Frontal cortex (tissue), 4 donors: ENCODE measurements at places on chromosomes 2 and 18.

- DNase-seq, result no peak
Observed at GRCh38 chr18:12703664-12704063, 822 bp downstream of the PSMG2 start.

DNA sequence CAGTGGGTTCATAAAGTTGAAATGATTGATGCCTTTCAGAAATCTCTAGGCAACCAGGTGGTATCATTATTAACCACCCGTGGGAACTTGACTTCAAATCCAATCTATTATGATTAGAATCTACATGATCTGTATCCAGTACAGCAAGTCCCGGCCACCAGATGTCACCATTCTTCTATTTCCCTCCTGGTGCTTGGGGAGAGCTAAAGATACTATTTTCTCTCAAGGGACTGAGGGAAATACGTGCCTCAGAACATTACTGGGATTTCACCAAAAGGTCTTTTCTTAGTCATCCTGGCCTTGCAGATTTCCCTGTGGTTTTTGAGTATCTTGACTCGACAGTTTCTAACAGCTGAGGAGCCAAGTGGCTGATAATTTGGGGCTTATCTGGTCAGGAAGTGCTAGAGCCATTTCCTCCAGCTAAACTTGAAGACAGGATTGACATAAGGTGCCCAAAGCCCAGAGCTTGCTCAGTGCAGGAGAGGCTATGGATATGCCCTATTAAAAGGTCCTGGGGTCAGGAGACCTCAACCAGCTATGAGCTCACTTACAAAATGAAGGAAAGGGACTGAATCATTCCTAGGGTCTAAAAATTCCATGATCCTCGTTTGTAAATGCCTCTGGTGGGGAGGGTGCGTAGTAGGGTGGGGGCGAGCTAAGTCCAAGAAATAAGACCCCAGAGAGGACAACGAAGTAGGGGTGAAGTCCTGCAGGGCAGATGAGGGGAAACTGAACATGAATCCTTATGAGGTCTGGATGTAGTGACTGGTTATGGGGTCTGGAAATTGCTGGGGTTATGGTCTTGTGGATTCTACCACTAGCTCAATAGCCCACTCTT lies 135.4 kb upstream of the MGAT5 start:
- DNase-seq, result peak; percentile 79

GRCh38 chr2:104793966-104794365 lies 59.9 kb upstream of the POU3F3 start:
- DNase-seq, result no peak

GRCh38 chr2:102144128-102144527 lies 1.6 kb downstream of the IL1R1 start:
- DNase-seq, result no peak

GRCh38 chr2:45595721-45596435 lies 15.2 kb downstream of the SRBD1 start:
- no peak for DNase-seq

- DNase-seq, result peak; percentile 11
Observed at GRCh38 chr2:54903736-54904554, 146.3 kb downstream of the RTN4 start.

- DNase-seq, result no peak
Observed at GRCh38 chr2:28802975-28803429, 7.6 kb upstream of the SPDYA start.

- DNase-seq, result no peak
Observed at GRCh38 chr2:179682756-179683155, 178.7 kb downstream of the ZNF385B start.

DNA sequence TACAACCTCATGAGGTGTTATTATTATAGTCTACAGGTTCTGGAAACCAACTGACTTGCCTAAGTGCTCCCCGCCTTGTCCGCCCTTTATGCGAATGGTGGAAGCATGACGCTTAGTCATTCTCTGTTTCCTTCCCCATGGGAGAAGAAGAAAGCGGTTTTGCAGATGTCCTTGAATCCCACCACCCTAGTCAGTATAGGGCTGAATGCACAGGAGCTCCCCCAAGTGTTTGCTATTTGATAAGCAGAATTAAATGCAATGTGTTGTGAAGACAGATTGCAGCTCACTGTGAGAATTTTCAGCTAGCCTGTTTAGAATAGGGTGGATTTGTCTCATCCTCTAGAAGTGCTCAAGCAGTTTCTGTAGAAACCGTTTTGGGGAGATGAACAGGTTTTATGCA lies 652.0 kb downstream of the DCC start:
- no peak for DNase-seq

DNA sequence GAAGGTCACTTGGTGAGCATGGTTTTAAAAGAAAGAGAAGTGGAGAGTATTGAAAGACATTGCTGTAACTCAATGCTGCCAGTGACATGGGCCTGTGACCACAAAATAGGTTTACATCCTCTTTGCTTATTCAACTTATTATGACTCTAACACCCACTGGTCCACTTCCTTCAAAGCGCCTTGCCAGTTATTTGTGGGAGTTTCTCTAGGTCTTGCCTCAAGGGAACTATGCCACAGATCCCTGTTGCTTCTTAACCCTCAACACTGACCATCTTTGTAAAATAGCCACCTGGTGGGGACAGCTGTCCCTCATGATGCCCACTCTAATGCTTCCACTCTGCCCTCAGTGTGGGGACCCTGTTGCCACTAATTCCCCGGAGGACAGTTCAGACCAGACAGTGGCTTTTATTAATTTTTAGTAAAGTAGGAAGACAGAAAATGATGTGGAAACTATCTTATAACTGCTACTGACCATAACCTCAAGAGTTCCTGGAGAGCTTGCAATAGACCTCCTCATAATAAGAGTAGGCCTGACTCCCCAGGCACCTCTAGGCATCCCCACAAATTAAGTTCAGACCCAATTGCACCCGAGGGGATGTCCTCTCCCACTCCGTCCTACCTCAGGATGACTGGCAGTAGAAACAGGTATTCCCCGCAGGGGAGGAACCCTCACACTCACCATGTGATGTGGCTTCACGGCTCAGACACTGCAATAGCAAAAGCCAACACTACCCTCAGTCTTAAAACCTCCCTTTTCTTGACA lies 31.3 kb upstream of the SLC25A52 start:
- no peak for DNase-seq

GRCh38 chr2:234986390-234986789 lies 34.6 kb downstream of the SH3BP4 start:
- DNase-seq, result no peak

- no peak for DNase-seq
Observed at GRCh38 chr2:209424199-209424701, 403 bp downstream of the MAP2 start.

GRCh38 chr2:38610851-38611801 lies 8.4 kb upstream of the HNRNPLL start:
- DNase-seq, result no peak

DNA sequence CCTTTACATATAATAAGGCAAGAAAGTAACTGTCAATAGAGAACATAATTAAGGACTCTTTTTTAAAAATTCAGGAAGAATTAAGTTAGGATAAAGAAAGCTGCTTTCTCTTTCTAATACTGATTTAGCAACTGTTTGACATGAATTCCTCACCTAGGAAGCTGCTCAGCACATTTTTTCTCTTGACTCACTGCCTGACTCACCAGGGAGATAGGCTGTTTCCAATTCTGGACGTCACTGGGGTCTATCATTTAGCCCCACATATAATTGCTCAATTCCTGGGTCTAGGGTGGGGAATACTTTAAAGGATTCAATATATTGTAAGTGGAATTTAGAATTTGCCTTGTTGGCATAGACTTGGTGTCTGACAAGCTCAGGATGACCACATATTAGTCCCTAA lies 50.8 kb upstream of the UGP2 start:
- no peak for DNase-seq

DNA sequence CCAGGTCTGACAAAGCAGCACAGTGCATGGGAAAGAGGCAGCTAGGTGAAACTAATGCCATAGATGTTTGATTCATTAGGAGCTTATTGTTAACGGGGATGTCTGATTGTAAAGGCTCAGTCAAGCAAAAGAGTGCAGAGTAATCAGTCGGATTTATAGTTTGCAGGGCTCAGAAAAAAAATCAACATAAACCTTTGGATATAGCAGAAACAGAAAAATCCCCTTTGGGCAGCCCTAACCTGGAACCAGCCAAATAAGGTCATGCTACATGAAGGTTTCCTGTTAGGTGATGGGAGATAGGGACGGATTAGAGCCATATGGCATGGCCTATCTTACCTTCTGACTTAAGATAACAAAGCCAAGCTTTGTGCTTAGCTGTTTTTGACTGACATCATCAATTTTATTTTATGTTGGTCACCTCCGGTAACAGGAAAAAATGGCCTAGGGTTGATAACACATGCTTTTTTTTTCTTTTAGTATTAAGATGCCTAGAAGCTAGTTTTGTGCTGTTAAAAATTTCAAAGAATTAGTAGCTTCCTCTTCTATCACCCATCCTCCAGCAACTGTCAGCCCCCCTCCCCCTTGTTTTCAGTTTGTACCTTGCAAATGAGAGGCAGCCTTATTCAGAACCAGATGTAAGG lies 60.7 kb upstream of the ZEB2 start:
- DNase-seq, result no peak

DNA sequence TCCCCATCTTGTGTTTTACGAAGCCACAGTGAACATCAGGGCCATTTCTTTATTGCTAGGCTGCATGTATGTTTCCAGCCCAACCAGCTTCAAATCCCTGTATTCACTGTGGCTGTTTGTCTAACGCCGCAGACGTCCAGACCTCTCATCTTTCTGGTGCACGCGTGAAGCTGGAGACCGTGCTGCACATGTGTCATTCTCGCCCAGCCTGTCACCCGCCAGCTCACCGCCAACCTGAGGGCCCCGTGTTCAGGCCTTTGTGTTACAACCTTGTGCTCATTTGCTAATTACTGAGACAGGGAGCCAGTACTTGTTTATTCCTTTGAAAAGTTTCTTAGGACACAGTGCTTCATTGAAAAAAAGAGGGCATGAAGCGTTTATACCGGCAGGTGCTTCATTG lies 21.4 kb downstream of the SALL3 start:
- no peak for DNase-seq

DNA sequence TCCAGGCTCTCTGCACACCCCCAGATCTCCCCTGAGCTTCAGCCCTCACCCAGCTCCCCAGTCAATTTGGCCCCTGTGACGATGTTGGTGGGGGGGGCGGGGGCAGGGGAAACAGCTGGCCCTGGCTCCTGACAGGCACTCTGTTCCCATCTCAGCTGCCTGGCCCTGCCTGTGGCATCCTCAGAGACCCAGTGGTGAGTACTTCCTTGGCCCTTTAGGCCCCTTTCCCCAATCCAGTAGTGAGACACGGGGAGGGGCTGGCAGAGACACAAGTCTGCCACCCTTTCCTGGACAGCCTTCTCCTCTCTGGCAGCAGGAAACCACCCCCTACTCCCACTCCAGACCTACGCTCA lies 19.3 kb upstream of the C1QL2 start:
- DNase-seq, result no peak

DNA sequence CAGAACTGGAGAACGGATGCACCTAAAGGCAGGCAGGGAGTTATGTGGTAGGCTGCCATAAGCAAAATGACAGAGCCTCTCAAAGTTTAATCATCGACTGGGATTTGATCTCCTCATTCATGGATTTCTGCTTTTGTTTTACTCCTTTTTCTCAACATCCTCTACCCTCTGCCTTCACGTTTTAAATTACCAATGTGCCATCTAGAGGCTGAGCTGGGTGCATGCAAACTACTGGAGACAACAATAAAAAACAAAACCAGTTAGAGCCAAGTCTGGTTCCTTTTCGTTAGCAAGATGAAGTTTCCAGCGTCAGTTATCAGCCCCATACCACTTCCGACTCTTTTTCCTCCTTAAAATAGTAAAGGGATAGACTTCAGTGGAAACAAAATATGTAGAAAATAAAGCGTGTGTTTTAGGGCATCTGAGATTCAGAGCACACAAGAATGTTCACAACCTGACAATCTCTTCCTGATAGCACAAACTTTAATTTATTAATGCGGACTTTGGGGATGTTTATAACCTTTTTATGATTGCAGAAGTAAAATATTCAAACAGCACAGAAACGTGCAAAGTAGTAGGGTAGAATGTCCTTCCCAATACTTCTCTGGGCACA lies 117.0 kb downstream of the LAMA1 start:
- DNase-seq, result no peak

DNA sequence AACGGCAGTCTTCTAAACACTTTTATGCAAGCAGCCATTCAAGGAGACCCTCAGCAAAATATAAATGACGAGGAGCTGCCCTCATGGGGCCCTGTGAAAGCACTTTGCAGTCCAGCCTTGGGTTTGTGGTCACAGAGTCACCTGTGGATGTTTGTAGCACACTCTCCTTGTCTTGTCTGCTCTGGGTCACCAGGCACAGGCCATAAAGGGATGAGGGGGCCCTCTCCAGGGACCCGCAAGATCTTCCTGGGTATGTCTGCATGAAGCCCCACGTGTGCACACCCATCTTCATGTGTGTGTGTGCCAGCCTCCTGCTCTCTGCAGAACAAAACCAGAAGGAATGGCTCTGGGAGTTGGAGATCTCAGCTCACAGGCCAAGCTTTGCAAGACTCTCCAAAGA lies 36.2 kb downstream of the ATOH8 start:
- no peak for DNase-seq

- no peak for DNase-seq
Observed at GRCh38 chr2:102801858-102802699, 40.2 kb downstream of the TMEM182 start.

GRCh38 chr2:231894566-231895380 lies 31.4 kb downstream of the NPPC start:
- no peak for DNase-seq

- DNase-seq, result no peak
Observed at GRCh38 chr18:44938720-44939665, 258.3 kb downstream of the SETBP1 start.

DNA sequence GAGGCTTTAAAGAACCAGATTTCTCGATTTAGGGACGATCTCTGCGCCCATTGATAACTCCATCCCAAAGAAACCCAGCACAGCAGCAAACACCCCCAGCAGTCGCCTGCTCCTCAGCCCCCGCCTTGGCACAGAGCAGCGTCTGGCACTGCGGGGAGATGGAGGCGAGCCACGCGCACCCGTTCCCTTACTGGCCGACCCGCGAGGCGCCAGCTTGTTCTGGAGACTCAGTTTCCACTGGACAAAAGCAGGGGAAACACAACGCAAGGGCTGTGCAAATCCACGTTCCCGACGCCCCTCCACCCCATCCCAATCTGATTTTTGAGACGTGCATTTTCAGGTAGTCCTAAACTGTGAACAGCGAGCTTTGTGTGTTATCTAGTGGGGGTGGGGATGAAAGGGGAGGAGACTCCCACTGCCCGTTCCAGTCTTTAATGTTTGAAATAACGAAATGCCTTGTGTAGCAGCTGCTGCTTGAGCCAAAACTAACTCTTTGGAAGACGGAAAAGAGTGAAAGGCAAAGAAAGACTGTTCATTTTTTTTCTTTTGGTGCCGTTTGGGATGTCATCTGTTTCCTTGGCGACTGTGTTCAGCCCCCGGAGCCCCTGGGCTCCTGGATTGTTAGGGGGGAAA lies 143.2 kb downstream of the MEIS1 start:
- no peak for DNase-seq

- no peak for DNase-seq
Observed at GRCh38 chr18:23317975-23318675, 135.0 kb upstream of the RIOK3 start.
